Endothelial cell (in vitro differentiated cells): ENCODE measurements at places on chromosomes 16 and 17.

DNA sequence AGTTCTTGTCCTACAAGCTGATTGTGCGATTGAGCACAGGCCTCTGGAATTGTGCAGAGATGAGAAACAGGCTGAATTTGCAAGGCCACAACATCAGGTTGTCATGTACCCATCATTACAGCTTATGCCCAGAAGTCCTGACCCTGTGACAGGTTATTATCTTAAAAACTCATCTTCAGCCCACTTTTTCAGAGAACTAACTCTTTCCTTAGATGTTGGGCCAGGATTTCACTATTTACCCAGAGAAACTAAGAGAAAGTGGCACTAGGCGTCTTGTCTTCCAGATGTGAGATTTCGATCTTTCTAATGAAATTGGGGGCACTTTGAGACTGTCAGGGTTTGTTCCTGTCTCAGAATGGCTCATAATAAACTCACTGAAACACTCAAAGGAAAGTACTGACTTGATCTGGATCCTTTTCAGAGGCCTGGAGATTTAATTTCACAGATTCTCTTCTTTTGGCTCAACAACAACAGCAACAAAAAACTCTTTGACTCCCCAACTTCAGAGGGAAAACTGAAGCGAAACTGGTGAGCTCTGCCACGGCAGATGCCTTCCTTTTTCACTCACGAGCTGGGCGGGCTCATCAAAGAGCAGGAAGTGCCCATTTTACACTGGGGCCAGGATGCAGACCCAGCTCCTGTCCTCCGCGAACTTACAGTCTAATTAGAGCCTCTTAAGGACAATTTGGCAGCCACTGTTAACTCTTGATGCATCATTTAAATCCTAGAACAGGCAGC, 17.7 kb upstream of the SLC12A3 start:
- DNase-seq = no peak

GRCh38 chr16:71250461-71251235, 20.1 kb upstream of the HYDIN start:
- no peak for DNase-seq

GRCh38 chr17:144936-145670, 7.7 kb downstream of the SCGB1C2 start:
- peak; percentile 1 for DNase-seq

DNA sequence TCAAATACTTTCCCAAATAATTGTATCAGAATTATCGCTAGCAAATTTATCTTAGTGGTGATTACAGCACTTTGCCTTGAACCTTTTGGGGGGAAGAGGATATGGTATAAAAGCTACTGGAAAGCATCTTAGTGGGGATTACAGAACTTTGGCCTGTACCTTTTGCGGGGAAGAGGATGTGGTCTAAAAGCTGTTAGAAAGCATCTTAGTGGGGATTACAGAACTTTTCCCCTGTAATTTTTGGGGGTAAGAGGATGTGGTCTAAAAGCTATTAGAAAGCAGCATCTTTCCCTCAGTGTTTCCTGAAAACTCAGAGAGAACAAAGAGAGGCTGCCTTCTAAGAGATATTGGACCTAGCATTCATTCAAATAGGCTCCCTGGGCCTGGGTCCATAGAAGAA, 4.1 kb downstream of the SLFN12 start:
- DNase-seq = no peak

DNA sequence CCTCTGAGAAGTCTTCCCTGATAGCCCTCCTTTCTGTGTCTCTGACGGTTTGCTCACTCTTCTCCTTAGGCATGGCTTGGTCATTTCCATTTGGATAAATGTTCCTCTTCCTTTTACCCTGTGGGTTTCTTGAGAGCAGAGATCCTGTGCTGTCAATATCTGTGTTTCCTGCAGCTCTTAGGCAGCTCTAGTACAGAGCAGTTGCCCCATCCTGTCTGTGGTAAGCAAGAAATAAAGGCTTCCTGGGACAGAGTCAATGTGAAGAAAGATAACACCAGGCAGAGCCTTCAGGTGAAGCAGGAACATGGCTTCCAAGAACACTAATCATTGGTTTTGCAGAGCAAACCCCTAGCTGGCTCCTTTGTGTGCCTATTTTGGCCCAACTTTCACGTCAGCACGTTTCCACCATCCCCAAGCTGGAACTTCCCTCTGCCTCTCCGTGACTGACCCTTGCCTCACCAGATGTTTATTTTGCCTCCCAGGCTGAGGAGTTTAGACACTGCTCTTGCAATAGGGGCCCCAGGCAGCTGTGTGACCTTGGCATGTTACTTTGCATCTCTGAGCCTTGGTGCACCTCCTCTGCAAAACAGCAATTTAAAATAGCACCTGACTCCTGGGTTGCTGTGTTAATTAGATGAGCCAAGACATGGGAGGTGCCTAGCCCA, 49.6 kb upstream of the SIAH1 start:
- no peak for DNase-seq

GRCh38 chr17:50841949-50842354, 6.6 kb downstream of the WFIKKN2 start:
- DNase-seq = peak; percentile 79

DNA sequence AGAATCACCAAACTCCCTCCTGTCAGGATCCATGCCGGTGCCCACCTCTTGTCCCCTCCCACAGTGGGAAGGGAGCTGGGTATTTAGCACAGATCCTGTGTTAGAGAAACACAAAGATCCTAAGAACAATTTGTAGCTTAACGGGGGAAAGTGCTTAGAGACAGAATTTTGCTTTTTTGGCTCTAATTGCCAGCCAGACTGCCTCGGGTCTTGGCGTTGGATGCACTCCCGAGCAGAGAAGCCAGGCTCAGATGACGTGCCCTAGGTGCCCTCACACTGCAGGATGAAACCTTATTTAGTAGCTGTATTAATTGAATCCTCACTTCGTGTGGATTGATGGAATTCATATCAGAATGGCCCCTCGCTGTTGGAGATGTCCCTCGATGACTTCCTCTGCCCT, 22.5 kb upstream of the MAF start:
- DNase-seq = no peak

GRCh38 chr16:1012722-1013592, 31.4 kb downstream of the SOX8 start:
- DNase-seq = no peak

DNA sequence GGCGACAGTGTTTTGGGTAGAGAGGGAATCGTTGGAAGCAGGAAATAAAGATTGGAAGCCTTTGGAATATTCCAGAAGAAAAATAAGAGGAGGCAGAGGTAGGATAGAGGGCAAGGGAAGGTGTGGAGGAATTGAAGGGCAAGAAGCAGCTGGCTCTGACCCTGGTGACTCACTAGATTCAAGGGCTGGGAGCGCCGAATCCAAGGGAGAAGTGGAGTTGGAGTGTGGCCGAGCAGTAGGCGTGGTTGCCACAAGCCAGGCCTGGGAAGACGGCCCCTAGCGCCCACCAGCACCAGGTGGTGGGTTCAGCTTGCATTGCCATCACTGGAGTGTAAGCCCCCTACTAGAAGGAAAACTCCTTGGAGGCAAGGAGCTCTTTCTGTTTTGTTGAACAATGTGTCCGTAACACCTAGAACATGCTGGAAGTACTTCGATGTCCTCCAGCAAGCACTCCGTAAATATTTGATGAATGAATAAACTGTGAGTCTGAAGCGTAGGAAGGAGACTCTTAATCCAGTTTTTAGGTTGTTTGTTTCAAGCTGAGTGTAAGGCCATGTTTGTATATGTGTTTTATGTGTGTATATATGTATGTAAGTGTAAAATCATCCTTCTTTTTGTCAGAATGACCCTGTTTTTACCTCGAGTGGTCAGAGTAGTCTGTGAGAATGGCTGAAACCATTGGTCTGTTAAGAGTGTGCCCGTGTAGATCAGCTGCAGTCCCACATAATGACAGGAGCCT, 139.5 kb downstream of the CMIP start:
- DNase-seq = no peak

GRCh38 chr17:52032454-52032853, 126.1 kb downstream of the CA10 start:
- DNase-seq = no peak

DNA sequence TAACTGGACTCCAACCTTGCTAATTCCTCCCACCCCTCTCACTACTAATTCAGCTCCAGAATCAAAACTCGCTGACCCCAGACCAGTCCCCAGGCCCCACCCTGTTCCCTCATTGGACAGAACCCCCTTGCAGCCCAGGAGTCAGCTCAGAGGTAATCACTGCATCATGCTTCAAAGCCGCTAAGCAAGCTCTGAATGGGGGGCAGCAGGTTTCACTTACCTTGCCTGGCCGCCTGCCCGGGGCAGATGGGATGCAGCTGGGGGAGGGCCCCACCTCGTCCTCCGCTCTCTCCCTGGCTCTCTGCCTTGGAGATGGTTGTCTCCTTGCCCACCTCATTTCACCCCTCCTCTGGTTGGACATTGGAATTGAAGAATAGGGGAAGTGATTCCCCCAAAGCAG, 4.8 kb upstream of the NGFR start:
- no peak for DNase-seq

DNA sequence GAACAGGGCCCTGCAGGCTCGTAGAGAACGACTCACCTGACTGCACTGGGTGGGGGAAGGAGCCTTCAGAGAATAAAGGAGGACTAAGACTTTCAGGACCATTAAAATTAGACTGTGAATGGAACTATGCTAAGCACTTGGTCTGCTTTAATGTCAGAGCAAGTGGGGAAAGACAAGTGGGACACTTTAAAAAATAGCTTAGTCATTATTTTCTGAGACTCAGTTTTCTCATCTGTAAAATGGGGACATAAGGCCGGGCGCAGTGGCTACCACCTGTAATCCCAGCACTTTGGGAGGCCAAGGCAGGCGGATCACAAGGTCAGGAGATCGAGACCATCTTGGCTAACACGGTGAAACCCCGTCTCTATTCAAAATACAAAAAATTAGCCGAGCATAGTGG, 19.3 kb upstream of the BCO1 start:
- DNase-seq = no peak

- no peak for DNase-seq
Measured at GRCh38 chr17:83099570-83100181, 20.3 kb downstream of the METRNL start.

DNA sequence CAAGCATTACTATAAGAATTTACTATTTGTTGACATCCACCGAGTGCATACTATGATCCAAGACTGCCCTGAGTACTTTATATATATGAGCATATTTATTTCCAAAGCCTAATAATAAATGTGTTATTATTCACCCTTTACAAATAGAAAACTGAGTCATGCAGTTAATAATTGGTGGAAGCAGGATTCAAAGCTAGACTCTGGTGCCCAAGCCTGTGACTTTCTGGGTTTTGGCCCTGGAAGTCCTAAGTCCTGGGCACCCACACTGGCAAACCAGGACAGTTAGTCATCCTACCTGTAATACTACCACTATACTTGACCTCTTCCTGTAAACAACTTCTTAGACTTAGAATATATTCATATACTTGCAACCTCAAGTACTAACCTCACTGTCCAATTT, 257.4 kb upstream of the IRX5 start:
- DNase-seq = no peak

- no peak for DNase-seq
Measured at GRCh38 chr16:1960665-1961630, 1.6 kb downstream of the NDUFB10 start.

GRCh38 chr17:8119581-8120519, 1.5 kb upstream of the ALOXE3 start:
- peak; percentile 93 for DNase-seq

DNA sequence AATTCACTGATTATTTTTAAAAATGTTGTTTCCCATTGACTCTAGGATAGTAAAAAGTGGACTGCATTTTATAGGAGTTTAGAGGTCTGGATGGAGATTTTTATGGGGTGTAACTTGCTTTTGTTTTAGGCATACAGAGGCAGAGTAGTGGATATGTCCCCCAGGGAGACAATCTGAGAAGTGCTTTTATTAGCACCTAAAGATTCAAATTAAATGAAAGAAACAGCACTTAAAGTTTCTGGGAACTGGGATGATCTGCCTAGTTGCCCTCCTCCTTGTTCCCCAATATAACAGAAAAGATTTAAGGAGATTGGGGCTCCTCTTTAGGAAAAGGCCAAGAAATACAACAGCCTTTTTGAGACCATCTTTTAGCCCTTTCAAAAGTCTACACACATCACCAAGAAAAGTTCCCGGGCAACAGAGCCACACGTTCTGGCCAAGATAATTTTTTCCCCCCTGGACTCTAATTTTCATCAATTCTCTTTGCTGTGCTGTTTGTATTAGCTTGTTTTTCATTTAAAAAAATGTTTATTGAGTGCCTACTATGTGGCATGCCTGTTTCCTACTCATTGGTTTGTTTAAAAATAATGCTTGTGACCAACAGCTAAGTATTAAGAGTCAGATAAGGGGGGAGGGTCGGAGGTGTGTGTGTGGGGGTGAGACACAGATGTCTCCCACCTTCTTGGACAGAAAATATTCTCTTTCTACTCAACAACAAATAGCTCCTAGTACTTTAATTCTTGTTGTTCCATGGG, 2.5 kb upstream of the IGF2BP1 start:
- no peak for DNase-seq

DNA sequence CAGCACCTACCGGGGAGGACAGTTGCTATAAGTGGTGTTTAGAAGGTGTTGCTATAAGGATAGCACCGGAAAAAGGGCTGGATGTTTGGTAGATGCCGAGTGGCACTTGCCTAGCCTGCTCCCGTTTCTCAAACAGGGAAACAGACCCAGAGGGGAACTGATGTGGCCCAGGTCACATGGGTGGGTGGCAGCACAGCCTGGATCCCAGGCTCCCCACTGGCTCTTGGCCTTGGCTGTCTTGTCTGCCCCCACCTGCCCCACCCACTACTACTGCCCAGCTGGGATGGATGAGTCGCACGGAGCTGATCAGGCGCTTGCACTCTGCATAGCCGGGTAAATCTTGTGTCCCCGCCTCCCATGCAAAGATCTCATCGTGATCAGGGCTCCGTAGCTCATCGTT, 7.2 kb downstream of the SMTNL2 start:
- DNase-seq = no peak

- DNase-seq = no peak
Measured at GRCh38 chr17:27834571-27834970, 34.2 kb upstream of the NOS2 start.

- no peak for DNase-seq
Measured at GRCh38 chr16:62135446-62135845, 99.2 kb upstream of the CDH8 start.

DNA sequence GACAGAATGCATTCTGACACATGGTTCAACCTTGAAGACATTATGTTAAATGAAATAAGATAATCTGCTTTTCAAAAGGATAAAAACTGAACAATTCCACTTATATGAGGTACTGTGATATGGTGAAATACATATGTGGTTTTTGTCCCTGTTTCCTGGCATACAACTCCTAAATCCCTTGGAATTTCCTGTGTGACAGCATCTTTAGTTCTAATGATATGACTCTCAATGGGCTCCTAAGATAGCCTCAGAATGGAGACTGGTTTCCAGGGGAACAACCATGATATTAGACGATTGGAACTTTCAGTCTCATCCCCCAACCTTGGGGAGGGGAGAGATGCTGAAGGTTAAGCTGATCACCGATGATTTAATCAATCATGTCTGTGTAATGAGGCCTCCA, 37.7 kb upstream of the PHLPP2 start:
- no peak for DNase-seq

DNA sequence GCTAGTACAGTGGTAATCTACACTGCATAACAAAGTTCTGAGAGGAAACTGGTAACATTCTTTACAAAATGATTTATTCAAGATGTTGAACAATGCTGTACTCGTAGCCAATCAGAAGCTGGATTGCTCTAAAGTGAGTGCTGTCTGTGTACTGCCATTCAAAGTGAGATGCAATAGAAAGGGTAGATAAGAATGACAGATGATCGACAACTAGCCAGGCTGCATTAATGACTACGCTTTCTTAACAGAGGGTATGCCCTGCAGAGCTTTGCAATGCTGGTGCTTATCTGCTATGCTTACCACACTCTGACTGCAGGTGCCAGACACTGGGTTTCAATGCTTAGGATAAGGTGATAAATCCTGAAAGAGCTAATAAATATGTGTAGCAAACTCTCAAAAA, 46.1 kb upstream of the SLC25A19 start:
- DNase-seq = no peak

- DNase-seq = no peak
Measured at GRCh38 chr16:75019007-75019406, 20.2 kb downstream of the ZNRF1 start.
